Posterior vena cava (tissue), 2 donors: ENCODE measurements at places on chromosomes 13 and 19.

DNA sequence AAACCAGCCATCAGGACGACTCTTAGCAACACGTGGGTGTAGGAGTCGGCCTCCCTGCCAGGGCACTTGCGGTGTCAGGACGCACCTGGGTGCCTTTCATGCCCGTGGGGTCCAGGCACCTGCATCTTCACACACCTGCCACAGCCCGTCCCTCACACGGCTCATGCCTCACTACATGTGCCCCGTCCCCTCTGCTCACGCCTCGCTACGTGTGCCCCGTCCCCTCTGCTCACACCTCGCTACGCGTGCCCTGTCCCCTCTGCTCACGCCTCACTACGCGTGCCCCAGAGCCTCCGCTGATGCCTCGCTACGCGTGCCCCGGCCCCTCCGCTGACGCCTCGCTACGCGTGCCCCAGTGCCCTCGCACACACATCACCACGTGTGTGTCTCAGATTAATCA is 58.0 kb upstream of the F7 start:
- DNase-seq, result peak; percentile 74

GRCh38 chr19:48810151-48810550 is 678 bp downstream of the BCAT2 start:
- no peak for DNase-seq

GRCh38 chr13:52852444-52852843 is 4.0 kb upstream of the PCDH8 start:
- no peak for DNase-seq

DNA sequence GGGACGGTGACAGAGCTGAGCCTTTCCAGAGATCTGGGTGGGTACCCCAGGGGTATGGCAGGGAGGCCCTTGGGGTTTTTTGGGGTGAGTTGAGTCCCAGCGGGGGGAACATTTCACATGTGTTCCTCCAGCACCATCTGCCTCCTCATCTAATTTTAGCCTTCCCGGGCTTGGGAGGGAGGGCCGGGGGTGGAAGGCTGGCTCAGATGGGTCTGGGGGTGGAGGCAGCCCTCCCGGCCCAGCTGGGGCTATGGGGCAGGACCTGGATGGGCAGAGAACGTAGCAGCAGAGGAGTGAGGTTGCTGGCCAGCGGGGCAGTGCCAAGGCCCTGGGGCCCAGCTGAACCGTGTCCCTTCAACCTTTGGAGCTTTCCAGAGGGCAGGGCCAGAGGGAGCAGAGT is 23.5 kb downstream of the ADGRL1 start:
- DNase-seq, result no peak

DNA sequence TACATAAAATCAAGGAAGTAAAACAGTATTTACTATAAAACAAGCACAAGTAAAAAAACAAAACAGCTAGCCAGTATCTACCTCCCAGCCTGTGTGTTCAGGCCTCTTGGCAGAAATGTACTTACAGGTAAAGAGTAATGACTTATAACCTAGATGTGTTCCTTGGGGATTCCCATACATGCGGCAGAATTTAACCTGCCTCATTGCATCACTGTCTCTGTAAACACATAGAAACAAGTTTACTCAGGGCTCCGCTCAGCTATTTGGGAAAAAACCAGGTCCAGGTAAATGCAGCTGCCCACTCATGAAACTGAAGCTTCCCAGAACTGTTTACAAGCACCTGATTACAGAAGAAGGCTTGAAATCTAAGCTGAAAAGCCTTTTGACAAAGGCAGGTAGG is 50.7 kb upstream of the SERP2 start:
- no peak for DNase-seq

DNA sequence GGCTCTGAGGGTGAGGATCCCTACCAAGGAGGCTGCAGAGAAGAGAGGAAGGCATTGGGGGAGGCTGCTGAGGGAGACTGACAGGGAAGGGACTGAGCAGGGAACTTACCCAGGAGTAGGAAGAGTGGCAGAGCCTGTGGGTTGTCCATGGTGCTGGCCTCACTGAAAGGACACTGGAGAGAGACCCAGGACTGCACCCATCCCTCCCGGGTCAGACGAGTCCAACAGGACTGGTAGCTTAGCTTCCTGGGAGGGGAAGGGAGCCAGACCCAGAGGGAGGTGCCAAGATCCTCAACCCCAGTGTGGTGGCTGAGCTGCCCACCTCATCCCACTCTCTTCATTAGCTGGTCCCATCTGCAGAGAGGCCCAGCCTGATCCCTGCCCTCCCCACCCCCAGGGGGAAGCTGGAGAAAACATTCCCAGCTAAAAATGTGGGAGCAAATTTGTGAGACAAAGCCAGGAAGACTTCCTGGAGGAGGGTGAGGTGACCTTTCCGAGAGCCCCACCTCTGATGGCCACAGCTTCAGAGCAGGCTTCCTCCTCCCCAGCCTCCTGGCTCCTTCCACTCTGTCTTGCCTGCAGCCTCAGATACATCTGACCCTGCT is at the start of gene VSIG10L:
VSIG10L (minus strand) TSS at position 164 of the 605 bp plus-strand sequence; CDS start at position 149, 15 bp downstream.
- no peak for DNase-seq

GRCh38 chr19:49017041-49017665 is at the start of gene LHB:
Gene LHB, minus strand, starts transcription at chr19:49017091. Its CDS starts 10 bp downstream, at chr19:49017081.
- DNase-seq, result no peak

GRCh38 chr13:48507021-48507420 is 25.9 kb downstream of the RCBTB2 start:
- DNase-seq, result no peak

DNA sequence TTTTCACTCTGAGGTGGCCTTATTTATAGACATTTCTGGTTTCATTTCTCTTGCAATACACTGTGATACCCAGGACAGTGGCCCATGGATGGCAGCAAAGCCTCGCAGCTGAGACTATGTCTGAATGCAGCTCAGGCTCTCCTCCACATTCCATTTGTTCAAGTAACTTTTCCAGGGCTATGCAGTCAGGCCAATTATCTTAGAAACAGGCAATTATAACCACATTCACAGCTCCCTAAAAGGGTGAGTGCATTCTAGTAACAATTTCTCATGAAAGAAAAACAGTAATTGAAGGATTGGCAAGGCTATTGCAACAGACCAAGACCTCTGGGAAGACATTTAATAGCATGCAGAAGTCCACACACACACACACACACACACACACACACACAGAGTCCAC is 264.0 kb downstream of the TBC1D4 start:
- no peak for DNase-seq

- DNase-seq, result peak; percentile 92
These were observed 922 bp downstream of the PLEKHG2 start for GRCh38 chr19:39413272-39413910.

DNA sequence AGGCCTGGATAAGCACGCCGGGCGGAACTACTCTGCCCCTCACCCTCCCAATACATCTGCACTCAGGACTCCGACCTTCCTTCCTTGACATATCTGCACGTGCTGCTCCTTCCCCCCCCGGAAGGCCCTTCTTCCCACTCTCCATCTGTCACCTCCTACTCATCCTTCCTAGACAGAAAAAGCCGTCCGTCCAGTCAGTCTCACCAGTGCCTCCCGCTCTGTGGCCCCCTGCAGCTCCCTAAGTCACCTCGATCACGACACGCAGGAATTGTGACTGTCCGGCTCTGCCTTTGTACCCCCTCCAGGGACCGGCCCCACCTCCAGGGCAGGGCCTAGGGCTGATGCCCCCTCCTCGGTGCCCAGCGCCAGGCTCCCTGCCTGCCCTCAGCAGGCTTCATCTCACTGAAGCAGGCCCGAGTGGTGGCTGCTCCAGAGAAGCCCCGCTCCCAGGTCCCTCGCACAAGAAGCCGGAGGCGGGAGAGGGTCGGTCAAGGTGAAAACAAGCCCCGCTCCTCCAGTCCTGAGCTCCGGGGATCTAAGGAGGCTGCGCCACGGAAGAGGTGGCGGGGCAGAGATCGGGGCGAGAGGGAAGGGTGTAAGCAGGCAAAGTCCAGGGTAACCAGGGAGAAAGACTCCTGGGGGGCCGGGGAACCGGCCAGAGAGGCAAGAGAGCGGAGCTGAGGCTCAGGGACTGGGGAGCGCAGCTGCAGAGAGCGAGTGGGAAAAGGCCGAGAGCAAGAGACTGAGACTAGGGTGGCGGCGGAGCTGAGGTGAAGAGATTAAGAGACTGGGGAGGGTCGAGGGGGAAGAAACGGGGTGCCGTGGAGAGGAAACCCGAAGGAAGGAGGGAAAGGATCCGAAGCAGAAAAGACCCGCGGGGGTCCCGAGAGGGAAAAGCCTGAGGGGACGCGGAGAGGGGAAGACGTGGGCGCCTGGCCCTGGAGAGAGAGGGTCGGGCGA is 1.1 kb downstream of the PPP6R1 start:
- DNase-seq, result peak; percentile 81

GRCh38 chr13:94590744-94591143 is 5.2 kb downstream of the TGDS start:
- no peak for DNase-seq

DNA sequence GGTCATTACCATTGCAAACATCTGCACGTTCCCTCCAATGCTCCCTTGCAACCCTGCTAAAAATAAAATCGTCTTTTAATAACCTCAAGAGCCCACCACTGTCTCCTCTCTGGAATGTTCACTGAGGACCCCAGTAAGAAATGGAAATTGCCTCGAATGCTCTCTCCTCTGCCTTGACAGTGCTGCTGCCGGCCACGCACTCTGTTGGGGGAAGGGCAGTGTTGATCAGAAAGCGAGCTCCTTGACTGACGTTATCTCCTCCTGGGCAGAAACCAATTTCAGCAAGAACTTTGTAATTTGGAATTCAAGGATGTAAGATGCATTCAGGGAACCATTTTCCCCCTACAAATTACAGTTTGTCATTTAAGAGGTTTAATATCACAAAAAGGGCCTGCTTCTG is 718.5 kb downstream of the UQCRFS1 start:
- no peak for DNase-seq

DNA sequence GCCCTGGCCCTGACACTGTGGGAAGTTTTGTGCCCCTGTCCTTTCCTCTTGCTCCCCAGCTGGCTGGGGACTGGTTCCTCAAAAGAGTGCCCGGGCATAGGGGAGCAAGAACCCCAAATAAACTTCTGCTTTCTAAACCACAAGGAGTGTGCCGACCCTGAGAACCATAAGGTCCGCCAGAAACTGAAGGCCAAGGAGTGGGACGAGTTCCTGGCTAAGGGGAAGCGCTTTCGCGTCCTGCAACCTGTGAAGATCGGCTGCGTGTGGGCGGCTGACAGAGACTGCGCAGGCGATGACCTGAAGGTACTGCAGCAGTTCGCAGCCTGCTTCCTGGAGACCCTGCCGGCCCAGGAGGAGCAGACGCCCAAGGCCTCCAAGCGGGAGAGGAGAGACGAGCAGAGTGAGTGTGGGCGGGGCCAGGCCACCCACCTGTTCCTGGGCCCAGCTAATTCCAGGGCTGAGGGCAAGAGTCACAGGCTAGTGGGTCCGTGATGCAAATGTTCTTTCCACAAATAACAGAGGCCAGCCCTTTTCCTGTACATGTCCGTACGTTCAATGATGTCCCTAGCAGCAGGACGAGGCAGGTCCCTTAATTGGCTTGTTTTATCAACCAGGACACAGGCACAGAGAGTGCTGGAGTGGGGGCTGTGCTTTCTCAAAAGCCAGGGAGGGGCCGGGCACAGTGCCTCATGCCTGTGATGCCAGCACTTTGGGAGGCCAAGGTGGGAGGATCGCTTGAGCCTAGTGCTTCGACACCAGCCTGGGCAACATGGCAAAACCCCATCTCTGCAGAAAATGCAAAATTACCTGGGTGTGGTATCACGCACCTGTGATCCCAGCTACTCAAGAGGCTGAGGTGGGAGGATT is 25.6 kb downstream of the UBXN6 start:
- DNase-seq, result no peak

GRCh38 chr13:46553886-46554858 is 1.2 kb downstream of the LRCH1 start:
- peak; percentile 93 for DNase-seq

- no peak for DNase-seq
These were observed 3.5 kb downstream of the KCNN4 start for GRCh38 chr19:43777163-43777695.

- DNase-seq, result no peak
These were observed 120.3 kb upstream of the ZNF91 start for GRCh38 chr19:23515551-23515950.

- DNase-seq, result no peak
These were observed 20.4 kb downstream of the LMTK3 start for GRCh38 chr19:48490981-48491792.

- DNase-seq, result no peak
These were observed 13.5 kb upstream of the PLA2G4C start for GRCh38 chr19:48123907-48124651.

GRCh38 chr13:54750521-54750920 is 1721.9 kb downstream of the OLFM4 start:
- DNase-seq, result no peak

DNA sequence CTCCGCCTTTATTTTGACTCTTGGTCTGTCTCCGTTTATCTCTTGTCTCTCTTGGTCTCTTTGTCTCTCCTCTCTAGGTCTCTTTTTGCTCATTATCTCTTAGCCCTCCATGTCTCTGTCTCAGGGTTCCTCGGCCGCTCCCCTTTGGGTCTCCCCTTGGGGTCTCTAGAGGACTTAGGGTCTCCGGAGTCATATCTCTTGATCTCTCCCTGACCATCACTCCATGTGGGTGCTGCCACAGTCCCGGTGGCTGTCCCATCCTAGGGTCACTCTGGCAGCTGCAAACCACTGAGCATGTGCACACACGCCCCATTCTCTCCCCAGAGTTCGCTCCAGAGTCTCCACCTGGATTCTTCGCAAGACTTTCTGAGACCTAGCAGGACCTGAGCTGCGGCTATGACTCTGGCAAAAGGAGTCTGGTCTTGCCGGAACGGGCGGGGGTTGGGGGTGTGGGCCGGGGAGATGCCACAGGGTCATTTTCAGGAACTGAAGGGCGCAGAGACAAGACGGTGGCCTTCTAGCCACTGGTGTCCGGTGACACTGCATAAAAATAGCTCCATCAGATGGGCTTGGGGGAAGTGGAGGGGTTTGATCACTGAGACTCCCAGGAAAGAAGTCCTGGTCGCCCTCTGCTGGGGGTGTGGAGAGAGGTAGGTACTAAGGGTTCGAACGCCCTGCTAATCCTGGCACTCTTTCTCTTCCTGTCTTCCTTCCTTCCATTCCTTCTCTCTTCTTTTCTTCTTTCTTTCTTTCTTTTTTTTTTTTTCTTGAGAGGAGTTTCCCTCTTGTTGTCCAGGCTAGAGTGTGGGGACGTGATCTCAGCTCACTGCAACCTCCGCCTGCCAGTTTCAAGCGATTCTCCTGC is 1.2 kb upstream of the KCNA7 start:
- no peak for DNase-seq

DNA sequence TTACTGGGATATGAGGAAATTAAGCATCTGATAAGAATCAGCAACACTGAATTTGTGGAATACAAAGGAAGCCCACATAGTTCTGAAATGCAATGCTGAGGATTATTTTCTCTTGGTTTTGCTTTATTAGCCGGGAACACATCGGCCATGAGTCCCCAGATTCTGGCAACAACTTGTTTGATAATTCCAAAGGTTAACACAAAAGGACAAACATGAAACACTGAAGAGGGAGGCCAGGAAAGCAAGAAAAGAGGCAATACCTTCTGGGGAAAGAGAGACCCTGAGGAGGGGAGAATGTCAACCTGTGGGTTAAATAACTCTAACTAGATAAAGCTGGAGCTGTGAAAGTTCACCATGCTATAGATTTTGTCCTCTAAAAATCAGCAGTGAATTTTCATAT is 285.9 kb downstream of the ITGBL1 start:
- DNase-seq, result no peak

DNA sequence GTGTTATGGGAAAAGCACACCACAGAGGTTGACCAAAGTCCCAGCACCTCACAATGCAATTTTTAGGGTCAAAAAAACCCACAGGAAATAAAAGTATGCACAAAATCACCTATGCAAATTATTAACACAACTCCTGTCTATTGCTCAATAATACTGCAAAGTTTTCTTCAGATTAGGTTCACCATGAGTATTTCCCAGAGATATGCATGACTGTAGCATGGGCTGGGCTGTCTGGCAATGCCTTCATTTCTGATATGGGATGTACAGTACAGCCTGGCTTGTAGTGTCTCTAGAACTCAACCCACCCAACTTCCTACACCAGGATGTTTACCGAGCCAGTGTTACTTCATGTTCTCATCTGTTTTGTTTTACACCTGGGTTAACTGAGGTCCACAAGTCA is 698.7 kb upstream of the ARGLU1 start:
- no peak for DNase-seq
